ENCODE measurements at places on chromosomes 6 and 20.

- DNase-seq = no peak
Measured at GRCh38 chr6:74480561-74480960, 725.3 kb downstream of the COL12A1 start.

DNA sequence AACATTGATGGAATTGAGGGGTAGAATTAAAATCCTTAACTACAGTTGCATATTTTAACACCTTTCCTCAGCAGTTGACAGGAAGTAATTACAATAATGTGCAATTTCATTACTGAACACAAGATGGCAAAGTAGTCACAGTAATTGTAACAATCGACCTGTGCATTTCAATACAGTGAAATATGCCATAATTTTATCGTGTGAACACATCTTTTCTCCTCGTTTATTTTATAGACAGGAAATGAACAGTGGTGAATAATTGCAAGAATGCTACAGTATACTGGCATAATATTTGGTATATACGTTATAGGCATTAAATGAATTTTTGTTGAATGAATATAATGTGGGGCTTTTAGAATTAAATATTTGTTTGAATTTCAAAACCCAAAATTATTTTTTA lies 25.0 kb downstream of the CYB5R4 start:
- DNase-seq = no peak

DNA sequence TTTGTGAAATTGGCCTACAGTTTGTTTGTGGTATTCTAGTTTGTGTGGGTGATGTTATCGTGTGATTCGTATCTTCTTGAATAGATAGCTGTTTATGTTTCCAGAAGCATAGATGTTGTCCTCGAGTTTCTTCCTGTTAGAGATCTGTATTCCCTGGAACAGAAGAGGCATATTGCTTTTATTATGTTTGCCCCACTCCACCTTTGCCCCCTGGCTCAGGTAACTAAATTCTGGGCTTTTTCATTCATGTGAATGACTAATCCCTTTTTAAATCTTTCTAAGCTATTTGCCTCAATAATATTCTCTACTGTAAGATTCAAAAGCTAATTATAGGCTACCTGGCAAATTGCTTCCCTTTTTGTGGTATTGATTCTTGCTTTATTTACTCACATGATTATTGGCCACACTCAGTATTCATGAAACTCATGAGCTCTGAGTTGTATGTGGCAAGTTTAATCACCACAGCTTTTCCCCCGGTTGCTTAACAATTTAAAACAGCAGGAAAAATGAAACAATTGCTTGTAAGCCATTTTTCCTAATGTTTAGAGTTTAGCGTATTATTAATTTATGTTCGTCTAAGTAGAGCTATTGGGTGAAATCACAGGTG lies 12.6 kb downstream of the RNF217 start:
- DNase-seq = no peak

GRCh38 chr6:79647741-79648140 lies 16.6 kb downstream of the SH3BGRL2 start:
- DNase-seq = no peak

- DNase-seq = no peak
Measured at GRCh38 chr6:76004202-76004601, 68.3 kb downstream of the IMPG1 start.

- DNase-seq = no peak
Measured at GRCh38 chr6:27667657-27668441, 194.9 kb upstream of the ZNF184 start.

DNA sequence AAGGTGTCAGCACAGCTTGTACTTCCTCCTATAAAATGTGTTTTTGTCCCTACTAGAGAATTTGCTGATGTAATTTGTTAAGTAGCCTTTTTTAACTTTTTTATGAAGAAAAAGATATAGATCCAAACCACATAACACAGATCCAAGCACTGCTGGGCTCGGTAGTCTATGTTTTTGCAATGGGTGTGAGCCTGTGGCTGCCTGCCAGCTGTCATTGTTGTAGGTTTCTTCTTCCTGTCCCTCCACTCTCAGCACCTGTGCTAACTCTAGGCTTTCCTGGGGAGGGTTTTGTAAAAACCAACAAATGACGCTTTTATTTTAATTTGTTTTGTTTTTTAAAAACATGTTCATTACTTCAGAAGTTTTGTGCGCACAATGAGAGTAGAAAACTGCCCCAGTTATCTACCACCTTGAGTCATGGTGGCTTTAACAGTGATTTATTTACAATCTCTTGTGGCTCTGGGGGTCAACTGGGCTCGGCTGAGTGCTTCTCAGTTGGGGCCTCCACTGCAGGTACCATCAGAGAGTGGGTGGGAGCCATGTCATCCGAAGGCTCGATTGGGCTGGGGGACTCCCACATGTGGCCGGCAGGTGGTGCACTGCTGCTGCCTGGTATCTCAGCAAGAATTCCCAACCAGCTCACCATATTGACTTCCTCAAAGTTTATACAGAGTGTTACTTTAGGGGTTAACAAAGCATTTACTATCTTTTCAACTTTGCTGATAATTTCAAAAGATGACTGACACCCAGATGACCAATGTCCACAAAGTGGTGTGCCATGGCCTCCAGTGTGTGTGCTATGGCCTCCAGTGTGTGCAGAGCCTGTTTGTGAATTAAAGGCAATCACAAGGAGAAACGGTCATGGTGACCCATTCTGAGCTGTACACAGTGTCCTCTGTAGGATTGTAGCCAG lies 3.0 kb upstream of the CCR6 start:
- DNase-seq = no peak

- DNase-seq = no peak
Measured at GRCh38 chr20:47124181-47124717, 229.6 kb downstream of the EYA2 start.

- no peak for DNase-seq
Measured at GRCh38 chr6:13407709-13408695, 79.4 kb downstream of the GFOD1 start.

GRCh38 chr6:168884050-168884645 lies 369.5 kb downstream of the THBS2 start:
- no peak for DNase-seq

- no peak for DNase-seq
Measured at GRCh38 chr20:32655903-32656512, 17.7 kb downstream of the C20orf203 start.

GRCh38 chr20:36815454-36816091 lies 42.0 kb upstream of the DSN1 start:
- no peak for DNase-seq
